ENCODE measurements at places on chromosomes 1 and 21.

GRCh38 chr1:6625584-6626149 lies 999 bp downstream of the THAP3 start:
- peak overlapping the region; percentile 71 for H3K4me3 ChIP-seq
- H3K27ac ChIP-seq = no peak overlapping the region
- DNase-seq = no peak
- H3K36me3 ChIP-seq = peaks cover 14% of the 10 kb centered on the region

DNA sequence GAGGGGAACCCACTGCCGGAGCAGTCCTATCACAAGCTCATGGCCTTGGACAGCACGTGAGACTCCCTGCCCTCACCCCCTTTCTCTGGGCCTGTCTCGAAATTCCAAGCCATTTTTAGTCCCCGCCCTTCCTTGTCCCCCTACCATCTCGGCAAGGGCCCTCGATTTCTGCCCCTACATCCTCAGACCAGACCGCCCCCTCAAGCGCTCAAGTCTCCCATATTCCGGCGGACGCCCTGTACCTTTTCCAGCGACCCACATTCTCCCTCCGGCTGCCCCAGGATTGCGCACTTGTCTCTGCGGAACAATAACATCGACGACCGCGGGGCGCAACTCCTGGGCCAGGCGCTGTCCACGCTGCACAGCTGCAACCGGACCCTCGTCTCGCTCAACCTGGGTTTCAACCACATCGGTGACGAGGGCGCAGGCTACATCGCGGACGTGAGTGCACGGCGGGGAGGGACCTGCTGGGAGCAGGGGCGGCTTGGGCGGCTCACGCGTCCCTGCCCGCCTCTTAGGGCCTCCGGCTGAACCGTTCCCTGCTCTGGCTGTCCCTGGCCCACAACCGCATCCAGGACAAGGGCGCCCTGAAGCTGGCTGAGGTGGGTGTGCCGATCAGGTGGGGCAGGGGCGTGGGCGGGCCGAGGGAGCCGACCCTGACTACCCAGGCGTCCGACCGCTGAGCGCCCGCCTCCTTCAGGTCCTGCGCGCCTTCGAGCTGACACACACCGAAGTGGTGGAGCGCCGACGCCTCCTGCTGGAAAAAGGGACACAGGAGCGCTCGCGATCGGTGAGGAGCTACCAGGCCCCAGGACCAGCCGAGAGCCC lies 7.0 kb downstream of the LRRC71 start:
- no peaks in the 10 kb centered on the region for H3K36me3 ChIP-seq
- no peak overlapping the region for H3K27ac ChIP-seq
- peaks cover 24% of the 10 kb centered on the region for H3K4me1 ChIP-seq
- H3K27me3 ChIP-seq = peaks cover 89% of the 10 kb centered on the region
- no peak overlapping the region for H3K4me3 ChIP-seq

- no peak overlapping the region for H3K27ac ChIP-seq
- H3K36me3 ChIP-seq = no peaks in the 10 kb centered on the region
- DNase-seq = no peak
- H3K4me3 ChIP-seq = no peak overlapping the region
- H3K4me1 ChIP-seq = no peaks in the 10 kb centered on the region
Measured at GRCh38 chr1:199135901-199136300, 497.1 kb downstream of the PTPRC start.

DNA sequence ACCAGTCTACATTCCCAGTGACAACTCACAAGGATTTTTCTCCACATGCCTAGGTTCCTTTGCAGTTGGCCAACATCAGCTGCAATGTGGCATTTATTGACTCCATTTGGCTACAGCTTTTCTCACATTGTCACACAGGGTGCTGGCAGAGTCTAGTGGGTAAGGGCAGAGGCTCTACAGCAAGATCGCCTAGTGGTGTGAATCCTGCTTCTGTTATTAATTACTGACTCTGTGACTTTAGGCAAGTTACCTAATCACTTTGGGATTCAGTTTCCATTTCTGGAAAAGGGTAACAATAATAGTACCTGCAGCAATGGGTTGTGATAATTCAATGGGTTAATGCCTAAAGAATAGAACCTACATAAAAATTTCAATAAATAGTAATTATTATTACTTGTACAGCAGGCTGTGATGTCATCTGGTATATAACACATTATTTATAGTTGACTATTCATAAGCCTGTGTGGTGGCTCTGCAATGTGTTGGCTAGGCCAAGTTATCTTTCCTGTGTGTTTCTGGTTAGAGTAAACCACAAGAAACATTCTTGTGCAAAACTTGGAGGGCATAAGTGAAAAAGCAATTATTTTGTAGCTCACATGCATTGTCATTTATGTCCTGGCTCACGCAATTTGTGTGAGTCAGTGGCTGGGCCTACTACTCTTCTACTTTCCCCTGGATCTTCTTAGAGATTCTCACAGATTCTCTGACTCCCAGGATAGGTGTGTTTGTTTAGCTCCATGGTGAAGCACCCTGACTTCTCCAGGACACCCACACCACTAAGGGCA lies 59.5 kb downstream of the PTGS2 start:
- no peaks in the 10 kb centered on the region for H3K27me3 ChIP-seq
- DNase-seq = no peak
- no peak overlapping the region for H3K27ac ChIP-seq
- H3K4me3 ChIP-seq = no peak overlapping the region
- peaks cover 16% of the 10 kb centered on the region for H3K4me1 ChIP-seq
- no peaks in the 10 kb centered on the region for H3K36me3 ChIP-seq

DNA sequence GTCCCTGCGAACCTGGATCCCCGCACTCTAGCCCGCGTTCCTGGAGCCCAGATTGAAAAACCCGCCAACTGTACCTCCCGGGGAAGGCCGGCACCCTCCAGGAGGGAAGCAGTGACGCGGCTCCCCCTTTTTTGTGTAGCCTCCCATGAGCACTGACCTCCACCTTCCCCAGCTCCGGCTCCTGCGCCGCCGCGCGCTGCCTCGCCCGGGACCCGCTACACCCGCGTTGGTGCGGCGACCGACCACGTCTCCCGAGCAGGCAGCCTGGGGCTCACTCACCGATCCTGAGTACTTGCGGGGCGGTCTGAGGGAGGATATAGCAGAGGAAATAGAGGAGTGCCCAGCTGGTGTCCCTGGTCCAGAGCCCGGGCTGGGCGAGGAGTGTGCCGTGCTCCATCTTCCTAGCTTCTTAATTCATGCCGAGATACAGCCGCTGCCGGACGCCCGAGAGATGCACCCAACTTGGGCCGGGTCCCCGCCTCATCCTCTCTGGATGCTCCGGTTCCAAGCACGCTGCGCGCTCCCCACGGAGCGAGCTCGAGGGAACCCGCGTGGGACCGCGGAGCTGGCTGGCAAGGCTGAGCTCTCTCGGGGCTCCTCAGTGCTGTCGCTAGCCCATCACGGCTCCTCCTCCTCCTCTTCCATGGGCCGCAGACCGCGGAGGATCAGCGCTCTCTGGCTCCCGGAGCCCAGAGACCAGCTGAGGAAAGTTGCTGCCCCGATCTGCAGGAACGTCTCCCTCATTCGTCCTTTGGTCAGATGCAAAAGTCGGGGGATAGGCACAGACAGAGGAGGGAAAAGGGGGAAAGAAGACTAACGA lies 482 bp downstream of the GRIK1 start:
- no peak overlapping the region for H3K27ac ChIP-seq
- H3K36me3 ChIP-seq = no peaks in the 10 kb centered on the region
- no peaks in the 10 kb centered on the region for H3K4me1 ChIP-seq

DNA sequence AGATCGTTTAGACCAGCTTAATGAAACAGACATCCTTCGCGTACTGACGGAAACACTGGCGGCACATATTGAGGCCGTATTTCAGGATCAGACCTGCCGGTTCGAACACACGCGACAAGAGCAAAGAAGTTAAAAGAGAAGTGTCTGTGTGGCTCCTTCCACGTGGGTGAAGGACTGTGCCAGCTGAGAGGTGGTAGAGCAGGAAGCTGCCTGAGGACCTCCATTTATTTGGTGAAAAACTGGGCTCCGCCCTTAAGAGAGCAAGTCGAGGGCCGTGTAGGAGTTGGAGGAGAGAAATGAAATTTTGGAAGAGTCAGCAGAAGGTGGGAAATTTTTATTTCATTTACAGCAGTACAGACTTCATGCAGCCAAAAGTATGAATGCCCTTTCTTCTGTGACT lies 38.8 kb upstream of the ADORA3 start:
- H3K4me3 ChIP-seq = no peak overlapping the region
- no peaks in the 10 kb centered on the region for H3K36me3 ChIP-seq
- no peak for DNase-seq
- H3K27ac ChIP-seq = no peak overlapping the region
- H3K4me1 ChIP-seq = no peaks in the 10 kb centered on the region

GRCh38 chr1:7641587-7642417 lies 129.3 kb upstream of the VAMP3 start:
- H3K27me3 ChIP-seq = peaks cover 15% of the 10 kb centered on the region
- no peak overlapping the region for H3K27ac ChIP-seq
- H3K4me3 ChIP-seq = no peak overlapping the region
- H3K36me3 ChIP-seq = no peaks in the 10 kb centered on the region
- no peak for DNase-seq

DNA sequence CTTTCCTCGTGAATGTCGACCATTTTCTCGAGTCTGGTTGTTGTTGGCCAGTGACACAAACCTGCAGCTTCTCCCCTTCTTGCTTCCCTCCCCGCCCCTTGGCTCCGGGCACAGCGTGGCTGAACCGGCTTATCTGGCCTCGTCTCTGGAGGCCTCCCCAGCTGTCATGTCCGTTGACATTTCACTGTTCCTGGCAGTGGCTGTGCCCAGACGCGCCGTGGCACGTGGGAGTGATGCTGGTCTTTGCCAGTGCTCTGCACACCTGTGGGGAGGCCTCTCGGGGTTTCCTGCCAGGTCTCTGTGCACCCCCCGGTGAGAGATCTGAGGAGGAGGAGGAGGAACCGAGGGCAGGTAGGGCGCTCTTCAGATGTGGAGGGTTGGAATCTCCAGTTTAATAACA lies 23.7 kb downstream of the SKI start:
- H3K27ac ChIP-seq = peak overlapping the region; percentile 26
- H3K4me3 ChIP-seq = no peak overlapping the region
- peaks cover 94% of the 10 kb centered on the region for H3K4me1 ChIP-seq
- no peaks in the 10 kb centered on the region for H3K27me3 ChIP-seq

DNA sequence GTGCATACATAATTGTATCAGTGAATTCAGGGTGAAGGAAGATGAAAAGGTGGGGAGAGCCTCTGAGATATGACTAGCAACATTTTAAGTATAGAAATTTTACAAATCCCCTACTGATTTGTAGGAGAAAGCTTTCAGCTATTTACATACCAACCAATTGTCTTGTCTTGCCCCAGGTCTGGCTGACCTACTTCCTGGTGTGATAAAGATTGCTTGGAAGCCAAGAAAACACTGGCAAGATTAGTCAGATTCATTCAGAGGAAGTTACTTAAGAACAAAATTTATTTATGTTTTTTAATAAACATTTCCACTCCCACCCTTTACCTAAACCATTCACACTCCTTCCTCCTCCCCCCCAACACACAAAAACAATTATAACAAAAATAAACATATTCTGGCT lies 17.5 kb downstream of the PTGS2 start:
- H3K4me1 ChIP-seq = no peaks in the 10 kb centered on the region
- no peak for DNase-seq
- no peaks in the 10 kb centered on the region for H3K27me3 ChIP-seq
- H3K27ac ChIP-seq = no peak overlapping the region
- H3K36me3 ChIP-seq = no peaks in the 10 kb centered on the region

- H3K4me3 ChIP-seq = no peak overlapping the region
- no peaks in the 10 kb centered on the region for H3K36me3 ChIP-seq
- H3K4me1 ChIP-seq = no peaks in the 10 kb centered on the region
- no peak overlapping the region for H3K27ac ChIP-seq
- H3K27me3 ChIP-seq = no peaks in the 10 kb centered on the region
Measured at GRCh38 chr21:32786826-32787225, 15.3 kb upstream of the PAXBP1 start.

GRCh38 chr1:212188599-212189351 lies 96.4 kb upstream of the PPP2R5A start:
- H3K4me1 ChIP-seq = peaks cover 7% of the 10 kb centered on the region
- no peak overlapping the region for H3K27ac ChIP-seq
- H3K27me3 ChIP-seq = no peaks in the 10 kb centered on the region

- no peaks in the 10 kb centered on the region for H3K27me3 ChIP-seq
- H3K36me3 ChIP-seq = no peaks in the 10 kb centered on the region
- no peak overlapping the region for H3K4me3 ChIP-seq
- no peak overlapping the region for H3K27ac ChIP-seq
- H3K4me1 ChIP-seq = no peaks in the 10 kb centered on the region
Measured at GRCh38 chr1:3205815-3206214, 136.8 kb downstream of the PRDM16 start.

- H3K4me3 ChIP-seq = no peak overlapping the region
- no peak for DNase-seq
- H3K4me1 ChIP-seq = no peaks in the 10 kb centered on the region
- H3K36me3 ChIP-seq = no peaks in the 10 kb centered on the region
- H3K27me3 ChIP-seq = no peaks in the 10 kb centered on the region
Measured at GRCh38 chr1:245822996-245823395, 668.2 kb downstream of the KIF26B start.
